Posterior vena cava (tissue), 2 donors: ENCODE measurements at places on chromosomes 6 and 20. TPM values are rescaled to one million over a fixed set of nuclear protein-coding genes. Genes with fewer than 3 reads are reported as not detected.

The HCRTR2 gene
- not detected for total RNA-seq

The FOXQ1 gene
- not detected for total RNA-seq

The NMBR gene
- not detected for total RNA-seq

The MYBL2 gene
- 0.24 TPM for total RNA-seq

DNA sequence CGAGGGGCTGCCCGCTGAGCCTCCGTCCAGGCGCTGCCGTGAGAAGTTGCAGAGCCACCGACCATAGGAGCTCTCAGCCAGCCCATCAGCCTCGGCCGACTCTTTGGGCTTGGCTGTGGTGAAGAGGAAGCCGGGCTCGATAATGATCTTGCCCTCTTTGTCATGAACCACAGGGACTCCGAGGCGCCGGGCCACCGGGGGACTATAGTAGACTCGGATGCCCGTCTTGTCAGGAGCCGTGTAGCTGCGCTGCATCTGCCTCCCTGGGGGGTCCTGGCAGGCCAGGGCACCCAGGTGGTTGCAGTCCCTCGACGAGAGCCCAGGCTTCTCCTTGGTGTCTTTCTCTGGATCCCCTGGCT, 20.5 kb upstream of the DSN1 start:
- no peak for DNase-seq

- no peak for DNase-seq
These were observed 87.6 kb downstream of the MAN1A1 start for GRCh38 chr6:119261944-119262284.
